Activated naive CD8-positive, alpha-beta T cell treated with anti-CD3 and anti-CD28 coated beads, Interleukin-2, amount 50 U/mL, for 24 hours (primary cell): ENCODE measurements at places on chromosomes 5 and 9.

DNA sequence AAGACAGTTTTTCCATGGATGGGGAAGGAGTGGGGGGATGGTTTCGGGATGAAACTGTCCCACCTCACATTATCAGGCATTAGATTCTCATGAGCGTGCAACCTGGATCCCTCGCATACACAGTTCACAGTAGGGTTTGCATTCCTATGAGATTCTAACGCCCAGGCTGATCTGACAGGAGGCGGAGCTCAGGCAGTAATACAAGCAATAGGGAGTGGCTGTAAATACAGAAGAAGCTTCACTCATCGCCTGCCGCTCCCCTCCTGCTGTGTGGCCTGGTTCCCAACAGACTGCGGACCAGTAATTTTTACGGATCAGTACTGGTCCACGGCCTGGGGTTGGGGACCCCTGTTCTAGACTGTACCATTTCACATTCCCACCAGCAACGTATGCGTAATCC, 68.3 kb upstream of the OTULINL start:
- H3K27me3 ChIP-seq = no peaks in the 10 kb centered on the region
- no peak overlapping the region for H3K27ac ChIP-seq
- no peak for DNase-seq

- peaks cover 22% of the 10 kb centered on the region for H3K4me1 ChIP-seq
- peak overlapping the region; percentile 65 for H3K4me3 ChIP-seq
- H3K27ac ChIP-seq = no peak overlapping the region
- H3K36me3 ChIP-seq = peaks cover 7% of the 10 kb centered on the region
Measured at GRCh38 chr9:121498150-121498486, 1.5 kb downstream of the GGTA1 start.

DNA sequence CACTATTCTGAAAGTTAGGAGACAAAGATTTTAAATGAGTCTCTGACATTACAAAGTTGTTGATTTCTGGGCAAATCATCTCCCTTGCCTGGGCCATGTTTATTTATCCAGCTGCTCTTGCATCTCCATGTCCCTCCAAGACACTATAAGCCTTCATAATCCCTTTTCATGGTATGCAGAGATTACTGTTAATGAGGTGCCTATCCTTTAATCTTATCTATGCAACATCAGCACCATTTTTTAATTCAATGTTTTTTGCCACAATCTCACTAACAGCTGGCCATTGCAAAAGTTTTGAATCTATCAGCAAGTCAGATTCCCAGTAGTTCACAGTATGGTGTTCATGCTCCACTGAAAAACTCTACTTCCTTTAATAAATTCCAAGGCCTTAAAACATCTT, 108.5 kb upstream of the PTPRD start:
- H3K4me3 ChIP-seq = no peak overlapping the region
- no peaks in the 10 kb centered on the region for H3K27me3 ChIP-seq
- H3K27ac ChIP-seq = no peak overlapping the region

- no peaks in the 10 kb centered on the region for H3K36me3 ChIP-seq
- no peak for DNase-seq
- H3K4me3 ChIP-seq = no peak overlapping the region
- H3K27me3 ChIP-seq = no peaks in the 10 kb centered on the region
- peaks cover 7% of the 10 kb centered on the region for H3K4me1 ChIP-seq
Measured at GRCh38 chr9:113608082-113608685, 144.7 kb downstream of the RGS3 start.

DNA sequence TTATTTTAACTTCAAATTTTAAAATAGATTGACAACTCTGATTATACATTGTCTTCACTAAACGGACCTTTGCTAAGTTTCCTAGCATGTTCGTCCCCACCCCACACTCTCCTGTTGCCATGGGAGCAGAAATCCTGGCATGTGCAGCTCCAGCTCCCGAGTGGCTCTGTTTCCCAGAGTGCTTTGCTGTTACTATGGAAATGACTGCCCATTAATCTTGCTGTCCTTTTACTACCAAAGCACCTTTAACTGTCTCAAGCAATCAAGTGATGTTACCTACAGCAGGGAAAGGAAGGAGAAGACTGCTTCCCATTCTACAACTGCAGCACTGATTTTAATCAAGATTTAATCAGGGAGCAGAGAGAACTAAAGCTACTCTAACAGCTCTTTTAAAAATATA, 212.0 kb upstream of the KIF2A start:
- no peaks in the 10 kb centered on the region for H3K27me3 ChIP-seq
- no peaks in the 10 kb centered on the region for H3K36me3 ChIP-seq
